H4 (cell line): ENCODE measurements at places on chromosomes 5 and 9. TPM values are rescaled to one million over a fixed set of nuclear protein-coding genes. Genes with fewer than 3 reads are reported as not detected.

The ABCA1 gene
- 10.9 and 11.6 TPM in 2 replicates for total RNA-seq

GRCh38 chr9:107888773-107889227, 399.2 kb upstream of the KLF4 start:
- no peak for DNase-seq

GRCh38 chr9:94030318-94031179, 53.7 kb upstream of the PTPDC1 start:
- peak; percentile 82 for DNase-seq

The C6 gene
- total RNA-seq: not detected in 2 replicates

DNA sequence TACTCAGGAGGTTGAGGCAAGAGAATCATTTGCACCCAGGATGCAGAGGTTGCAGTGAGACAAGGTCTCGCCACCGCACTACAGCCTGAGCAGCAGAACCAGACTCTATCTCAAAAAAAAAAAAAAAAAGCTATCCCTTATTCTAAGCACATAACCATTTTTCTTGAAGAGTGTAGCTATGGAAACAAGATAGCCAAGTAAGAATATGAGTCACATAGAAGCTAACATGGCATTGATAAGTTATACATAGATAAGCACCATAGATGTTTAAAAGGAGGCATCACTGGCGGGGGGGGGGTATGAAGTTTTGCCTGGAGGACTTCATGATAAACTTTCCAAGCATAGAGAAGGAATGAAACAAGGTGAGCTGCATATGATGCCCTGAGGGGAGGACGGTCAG, 26.0 kb downstream of the CHSY3 start:
- no peak for DNase-seq

GRCh38 chr9:89022001-89022759, 30.9 kb downstream of the S1PR3 start:
- DNase-seq: no peak

GRCh38 chr9:90451804-90452203, 190.8 kb downstream of the DIRAS2 start:
- DNase-seq: no peak

The C9orf153 gene
- not detected in 2 replicates for total RNA-seq

DNA sequence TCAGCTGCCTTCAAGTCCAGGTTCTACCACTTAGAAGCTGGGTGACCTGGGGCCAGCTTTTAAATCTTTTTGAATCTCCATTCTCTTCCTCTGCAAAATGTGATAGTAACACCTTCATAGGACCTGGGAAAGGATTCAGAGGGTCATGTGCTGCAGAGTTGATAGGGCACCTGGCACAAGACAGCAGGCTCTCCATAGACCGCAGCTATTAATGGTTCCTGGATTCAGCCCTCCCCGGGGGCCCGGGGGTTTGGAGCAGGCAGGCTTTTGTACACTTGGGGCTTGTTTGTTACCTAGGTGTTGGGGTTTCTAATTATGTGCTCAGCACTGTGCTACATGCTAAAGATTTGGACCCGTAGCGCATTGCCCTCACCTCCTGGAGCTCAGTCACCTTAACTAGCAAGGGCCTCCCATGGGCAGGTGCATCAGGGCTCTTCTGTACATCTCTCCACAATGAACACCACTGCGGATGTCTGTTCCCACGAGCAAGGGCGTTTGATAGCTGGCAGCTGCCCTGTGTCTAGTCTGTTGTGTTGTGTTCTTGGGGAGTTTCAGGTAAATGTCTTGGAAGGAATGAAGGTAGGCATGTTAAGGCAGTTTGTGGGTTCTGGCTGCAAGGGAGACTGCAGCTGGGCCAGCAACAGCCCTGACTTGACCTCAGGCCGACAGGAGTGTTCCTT, 12.1 kb downstream of the PRRC2B start:
- no peak for DNase-seq

DNA sequence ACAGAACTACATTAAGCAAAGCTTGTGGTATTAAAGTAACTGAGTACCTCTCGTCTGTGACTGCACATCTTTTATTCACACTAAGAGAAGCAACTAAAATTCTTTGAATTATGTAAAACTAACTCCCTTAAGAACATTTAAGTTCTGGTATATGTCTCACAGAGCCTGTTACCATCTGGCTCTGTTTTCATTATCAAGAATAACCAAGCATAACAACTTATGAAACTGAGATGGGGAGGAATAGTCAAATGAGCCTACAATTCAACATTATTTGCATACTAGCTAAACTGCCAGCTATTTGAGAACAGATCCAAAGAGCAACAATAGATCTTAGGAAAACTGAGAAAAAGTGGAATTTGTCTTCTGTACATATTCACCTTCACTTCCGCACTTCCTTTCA, 25.3 kb upstream of the ISOC1 start:
- DNase-seq: no peak

GRCh38 chr5:11619339-11620024, 284.8 kb downstream of the CTNND2 start:
- DNase-seq: peak; percentile 39

- no peak for DNase-seq
Measured at GRCh38 chr9:114913656-114914055, 16.7 kb downstream of the TNFSF8 start.

DNA sequence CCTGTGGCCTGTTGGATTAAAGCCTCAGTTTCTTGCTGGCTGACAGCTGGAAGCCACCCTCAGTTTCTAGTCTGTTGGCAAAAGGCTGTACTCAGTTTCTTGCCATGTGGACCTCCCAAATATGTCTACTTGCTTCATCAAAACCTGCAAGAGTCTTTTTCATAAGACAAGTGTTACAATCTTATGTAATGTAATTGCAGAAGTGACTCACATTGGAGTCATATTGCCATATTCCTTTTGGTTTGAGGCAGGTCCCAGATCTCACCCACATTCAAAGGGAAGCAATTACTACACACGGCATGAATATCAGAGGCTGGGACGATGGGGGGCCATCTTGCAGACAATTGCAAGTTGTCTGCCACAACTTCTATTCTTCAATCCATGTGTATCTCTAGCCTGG, 286.7 kb upstream of the IL12B start:
- DNase-seq: no peak

DNA sequence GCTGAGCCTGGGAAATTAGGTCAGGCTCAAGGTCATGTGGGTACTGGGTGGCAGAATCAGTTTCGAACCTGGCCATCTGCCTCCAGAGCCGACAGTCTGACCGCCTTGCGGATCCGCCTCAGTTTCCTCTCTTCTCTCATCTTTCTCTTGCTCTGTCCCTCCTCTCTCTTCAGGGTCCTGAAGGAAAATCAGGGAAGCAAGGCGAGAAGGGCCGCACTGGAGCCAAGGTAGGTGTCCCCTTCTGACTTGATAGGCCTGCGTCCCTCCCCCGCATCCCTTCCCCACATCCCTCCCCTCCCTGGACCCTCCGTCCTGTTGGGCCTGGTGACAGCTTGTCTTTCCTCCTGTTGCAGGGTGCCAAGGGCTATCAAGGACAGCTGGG, 40.8 kb upstream of the ORM1 start:
- DNase-seq: no peak

The ADCY2 gene
- total RNA-seq: 0.04 TPM in 1 of 2 replicates, not detected in the other
